ENCODE measurements at places on chromosomes 5 and 9.

DNA sequence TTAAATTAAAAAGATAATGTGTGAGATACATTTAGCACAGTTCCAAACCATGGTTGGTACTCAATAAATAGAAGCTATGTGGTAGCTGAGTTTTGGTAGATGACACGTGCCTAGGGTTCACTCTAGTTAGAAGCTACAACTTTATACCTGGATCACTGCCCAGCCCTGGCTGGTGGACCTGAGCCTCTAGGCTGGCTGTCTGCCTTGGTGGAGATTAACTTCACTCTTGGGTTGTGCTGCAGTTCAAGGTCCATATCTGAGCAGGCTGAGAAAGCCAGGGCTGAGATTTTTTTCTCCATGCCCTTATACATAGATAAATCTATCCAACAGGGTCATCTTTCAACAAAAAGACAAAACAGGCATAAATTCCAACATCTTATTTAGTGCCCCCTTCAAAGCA is 44.6 kb upstream of the SPDL1 start:
- DNase-seq: no peak

GRCh38 chr5:178240766-178241165 is 8.2 kb upstream of the PHYKPL start:
- DNase-seq: no peak

GRCh38 chr5:38258319-38259061 is at the start of gene EGFLAM:
Gene EGFLAM, plus strand, starts transcription at chr5:38258559. Its CDS starts 196 bp downstream, at chr5:38258755.
- peak; percentile 13 for DNase-seq

GRCh38 chr5:173509060-173509459 is 107.4 kb downstream of the BOD1 start:
- DNase-seq: no peak

DNA sequence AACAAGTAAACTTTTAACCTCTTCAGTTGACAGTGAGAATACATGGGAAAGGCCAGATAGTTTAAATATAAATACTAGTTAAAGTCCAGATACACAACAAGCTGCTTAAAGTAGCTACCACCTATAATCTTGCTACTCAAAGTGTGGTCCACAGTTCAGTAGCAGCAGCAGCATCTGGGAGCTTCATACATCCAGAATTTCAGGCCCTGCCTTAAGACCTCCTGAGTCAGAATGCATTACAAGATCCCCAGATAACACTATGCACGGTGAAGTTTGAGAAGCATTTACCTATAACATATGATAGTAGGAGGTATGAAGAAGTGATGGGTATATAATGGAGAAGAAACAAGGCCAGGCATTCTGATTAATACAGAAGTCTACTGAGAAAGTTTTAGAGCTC is 244.5 kb downstream of the EFNA5 start:
- peak; percentile 22 for DNase-seq

DNA sequence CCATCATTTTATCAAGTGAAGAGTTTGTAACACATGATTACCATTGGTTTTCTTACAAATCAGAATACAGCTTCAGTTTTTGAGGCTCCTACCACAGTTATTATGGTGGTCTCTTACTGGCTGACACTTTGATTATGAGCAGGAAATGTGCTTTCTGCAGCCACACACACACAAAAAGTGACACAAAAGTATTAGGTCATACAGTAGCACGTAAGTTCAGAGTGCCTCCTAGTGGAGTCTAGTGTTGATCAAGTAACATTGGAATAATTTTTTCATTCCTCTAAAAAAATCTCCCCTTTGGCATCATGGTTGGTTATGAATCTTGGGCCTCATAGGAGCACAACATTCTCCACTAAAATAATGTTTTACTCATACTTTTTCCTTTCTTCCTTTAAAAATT is 37.6 kb downstream of the PAM start:
- peak; percentile 56 for DNase-seq

GRCh38 chr9:34989946-34990635 is 546 bp downstream of the DNAJB5 start:
- peak; percentile 64 for DNase-seq

- DNase-seq: no peak
Observed at GRCh38 chr5:154607746-154608145, 129.7 kb upstream of the HAND1 start.

DNA sequence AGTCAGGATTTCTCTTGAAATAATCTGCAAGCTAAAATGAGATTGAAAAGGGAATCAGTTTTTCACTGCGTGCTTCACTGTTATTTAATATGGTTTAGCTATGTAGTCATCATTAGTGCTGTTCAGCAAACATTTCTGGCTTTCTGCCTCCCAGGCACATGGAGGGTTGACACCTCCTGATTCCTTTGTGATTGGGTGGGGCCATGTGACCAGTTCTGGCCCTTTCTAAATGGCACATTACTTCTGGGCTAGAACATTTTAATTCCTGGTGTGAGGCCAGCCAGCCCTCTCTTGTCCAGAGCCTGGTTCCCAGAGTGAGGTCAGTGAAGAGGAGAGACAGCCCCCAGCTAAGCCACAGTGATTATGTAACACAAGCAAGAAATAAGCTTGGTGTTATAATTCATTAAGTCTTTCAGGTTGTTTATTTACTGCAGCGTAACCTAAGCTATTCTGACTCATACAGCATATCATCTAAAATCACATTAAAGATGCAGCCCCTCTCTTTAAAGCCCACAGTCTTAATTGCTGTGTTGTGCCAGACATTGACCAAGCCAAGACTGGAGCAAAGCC is 17.4 kb upstream of the ARSI start:
- peak; percentile 85 for DNase-seq

- no peak for DNase-seq
Observed at GRCh38 chr5:33334829-33335228, 105.9 kb upstream of the TARS1 start.
